ENCODE measurements at places on chromosomes 7 and 10. TPM values are rescaled to one million over a fixed set of nuclear protein-coding genes. Genes with fewer than 3 reads are reported as not detected.

DNA sequence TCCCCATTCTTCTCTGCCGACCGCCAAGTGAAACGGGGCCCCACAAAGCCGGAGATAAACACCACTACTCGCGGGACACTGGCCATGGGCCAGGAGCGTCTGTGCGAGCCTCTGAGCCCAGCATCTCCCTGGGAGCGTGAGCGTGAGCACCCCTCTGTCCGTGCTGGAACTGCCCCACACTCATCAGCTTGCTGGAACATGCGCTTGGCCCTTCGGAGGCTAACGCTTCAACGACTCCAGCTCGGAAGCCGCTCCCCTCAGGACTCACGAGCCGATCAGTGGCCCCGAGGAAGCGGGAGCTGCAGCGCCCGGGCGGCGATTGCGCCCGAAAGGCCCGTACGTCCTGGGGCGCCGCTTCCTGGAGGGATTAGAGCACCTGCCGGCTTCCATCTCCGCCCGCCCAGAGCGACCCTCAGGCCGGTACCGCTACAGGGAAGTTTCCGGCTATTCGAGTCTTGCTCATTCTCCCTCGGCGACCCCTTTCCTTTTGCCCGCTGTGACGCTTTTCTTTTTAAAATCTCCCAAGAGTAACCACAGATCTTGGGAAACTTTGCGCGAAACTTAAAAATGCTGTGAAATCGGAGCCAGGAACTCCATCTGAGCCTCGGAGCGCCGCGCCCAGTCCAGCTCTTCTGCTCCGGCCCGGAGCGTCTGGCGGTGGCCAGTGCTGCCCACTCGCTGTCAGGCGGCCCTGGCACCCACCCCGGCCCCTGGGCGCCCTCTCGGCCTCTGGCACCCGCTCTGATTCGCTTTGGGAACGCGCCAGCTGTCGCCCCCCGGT lies 1.0 kb downstream of the TLL2 start:
- peak; percentile 28 for DNase-seq

DNA sequence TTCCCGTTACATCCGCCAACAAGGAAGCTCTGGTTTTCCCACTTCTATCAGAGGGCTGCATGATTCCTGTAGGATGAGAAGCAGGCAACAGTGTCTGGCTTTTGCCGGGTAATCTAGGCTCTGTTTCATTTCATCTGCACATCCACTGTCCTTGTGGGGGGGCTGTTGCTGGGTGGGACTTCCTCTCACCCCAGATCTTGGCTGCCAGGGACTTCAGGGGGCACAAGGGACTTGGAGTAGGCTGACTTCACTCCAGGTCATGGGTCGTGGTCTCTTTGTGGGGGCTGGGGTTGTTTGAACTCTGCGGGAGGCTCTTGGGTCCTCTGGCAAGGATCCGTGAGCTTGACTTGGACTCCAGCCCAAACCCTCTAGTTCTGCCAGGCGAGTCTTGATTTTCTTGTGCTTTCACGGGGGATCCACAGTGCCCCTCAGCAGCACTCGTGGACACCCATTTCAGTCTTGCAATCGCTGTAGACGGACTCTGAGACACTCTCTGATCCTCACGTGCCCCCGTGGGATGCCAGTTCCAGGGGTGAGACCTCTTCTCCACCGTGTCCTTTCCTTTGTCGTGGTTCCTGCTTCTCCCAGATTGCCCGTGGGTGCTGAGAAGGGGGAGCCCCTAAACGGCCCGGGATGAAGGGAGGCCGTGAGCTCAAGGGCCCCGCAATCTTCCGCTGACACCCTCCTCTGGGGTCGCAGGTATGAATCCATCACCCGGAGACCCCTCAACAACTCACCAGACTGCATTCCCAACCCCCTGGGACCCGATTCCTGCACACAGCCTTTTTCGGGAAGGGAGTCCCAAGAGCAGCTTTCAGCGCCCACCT lies 21.4 kb upstream of the ZNF273 start:
- peak; percentile 12 for DNase-seq

GRCh38 chr7:67653856-67654454 lies 657.3 kb downstream of the TYW1 start:
- no peak for DNase-seq

DNA sequence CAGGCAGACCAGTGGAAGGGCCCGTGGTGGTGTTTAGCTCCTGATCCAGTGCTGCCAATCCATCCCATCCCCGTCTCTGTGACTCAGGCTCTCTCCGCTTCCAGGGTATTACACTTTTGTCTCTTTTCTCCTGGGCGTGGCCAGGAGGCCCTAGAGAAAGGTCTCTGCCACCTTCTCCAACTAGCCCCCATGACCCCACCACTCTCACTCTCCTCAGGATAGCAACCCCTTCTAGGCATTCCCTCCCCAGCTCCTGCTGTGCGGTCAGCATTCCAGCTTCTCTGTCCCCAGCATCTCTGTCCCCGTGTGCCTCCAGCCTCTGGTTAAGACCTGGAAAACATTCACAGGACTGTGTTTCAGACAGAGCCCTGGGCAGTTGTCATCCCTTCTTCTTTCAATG lies 36.2 kb upstream of the R3HCC1L start:
- no peak for DNase-seq

- no peak for DNase-seq
Observed at GRCh38 chr10:56085406-56086122, 275.5 kb downstream of the ZWINT start.

- DNase-seq: no peak
Observed at GRCh38 chr10:13631594-13631993, 44.8 kb downstream of the PRPF18 start.

DNA sequence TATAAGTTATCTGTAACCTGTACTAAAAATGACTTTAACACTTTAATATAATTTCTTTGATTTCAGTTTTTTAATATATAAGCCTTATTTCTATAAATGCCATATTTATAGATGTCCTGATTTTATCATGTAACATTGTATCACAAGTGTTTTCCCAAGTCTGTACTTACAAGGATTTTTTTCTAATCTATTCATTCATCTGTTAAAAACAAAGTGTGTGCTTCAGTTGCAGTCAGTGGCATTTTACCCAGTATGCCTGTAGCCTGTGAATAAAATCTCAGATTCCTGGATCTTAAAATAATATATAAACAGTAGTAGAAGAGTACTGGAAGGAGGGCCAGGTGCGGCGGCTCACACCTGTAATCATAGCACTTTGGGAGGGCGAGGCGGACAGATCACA lies 17.4 kb downstream of the PRKRIP1 start:
- DNase-seq: no peak

DNA sequence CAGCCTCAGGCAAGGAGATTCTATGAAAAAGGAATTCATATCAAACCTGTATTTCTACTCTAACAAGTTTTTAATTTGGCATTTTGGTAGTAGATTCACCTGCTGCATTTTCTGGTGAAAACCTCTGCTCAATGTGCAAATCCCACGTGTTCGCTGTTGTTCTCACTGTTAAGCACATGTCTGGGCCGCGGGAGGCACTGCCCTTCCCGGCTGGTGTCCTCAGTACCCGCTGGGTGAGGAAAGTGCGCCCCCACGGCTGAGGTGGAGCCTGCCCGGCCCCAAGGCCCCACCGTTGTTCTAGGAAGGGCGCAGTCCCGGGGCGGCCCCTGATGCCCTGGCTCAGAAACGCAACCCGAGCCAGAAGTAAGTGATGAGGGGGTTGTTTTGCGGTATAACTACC lies 193.4 kb upstream of the VWC2 start:
- no peak for DNase-seq

GRCh38 chr10:103451091-103451813 lies 918 bp downstream of the CALHM2 start:
- DNase-seq: no peak

DNA sequence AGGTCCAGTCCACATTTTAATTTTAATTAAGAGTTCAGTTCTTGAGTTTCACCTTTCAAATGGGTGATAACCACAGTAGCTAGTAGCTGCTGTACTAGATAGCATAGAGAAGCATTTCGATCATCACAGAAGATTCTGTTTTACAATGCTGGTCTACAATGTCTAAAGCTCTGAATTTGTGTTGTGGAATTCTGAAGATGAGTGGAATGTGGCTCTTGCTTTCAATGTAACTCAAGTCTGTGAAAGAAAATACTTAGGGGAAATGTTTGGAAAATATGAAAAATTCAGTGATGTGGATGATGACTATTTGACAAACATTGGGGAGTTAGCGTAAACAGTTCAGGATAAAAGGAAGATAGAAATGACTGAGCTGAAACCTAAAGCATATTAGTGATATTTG lies 139.4 kb downstream of the GNAT3 start:
- no peak for DNase-seq

- DNase-seq: no peak
Observed at GRCh38 chr10:19054289-19054835, 5.8 kb downstream of the MALRD1 start.

- no peak for DNase-seq
Observed at GRCh38 chr10:122665329-122665860, 34.3 kb downstream of the C10orf120 start.

DNA sequence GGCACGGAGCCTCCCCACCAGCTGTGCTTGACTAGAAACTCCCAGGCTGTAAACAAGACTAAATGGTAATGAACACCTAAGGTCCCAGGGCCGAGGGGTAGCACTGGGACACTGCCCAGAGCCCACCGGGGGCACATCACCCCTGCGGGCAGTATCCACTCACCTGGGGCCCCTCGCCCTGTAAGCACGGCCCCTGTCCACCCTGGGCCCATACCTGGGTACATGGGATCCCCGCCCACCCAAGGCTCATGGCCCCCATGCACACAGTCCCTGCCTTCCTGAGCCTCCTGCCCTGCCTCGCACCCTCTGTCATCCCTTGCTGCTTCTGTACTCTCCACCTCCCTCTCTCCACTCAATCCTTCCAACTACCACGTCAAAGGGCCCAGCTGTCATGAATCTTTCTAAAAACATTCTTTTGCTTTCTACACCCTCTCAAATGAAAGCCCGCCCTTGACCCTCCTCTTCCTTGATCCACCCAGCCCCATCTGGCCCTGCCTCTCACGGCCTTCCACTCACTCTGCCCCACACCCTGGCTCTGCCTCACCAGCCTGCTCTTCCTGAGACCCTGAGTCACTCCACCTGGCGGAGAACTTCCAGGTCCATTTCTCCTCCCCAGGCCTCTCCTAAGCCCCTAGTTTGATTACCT lies 173.1 kb downstream of the PARD3 start:
- DNase-seq: no peak

DNA sequence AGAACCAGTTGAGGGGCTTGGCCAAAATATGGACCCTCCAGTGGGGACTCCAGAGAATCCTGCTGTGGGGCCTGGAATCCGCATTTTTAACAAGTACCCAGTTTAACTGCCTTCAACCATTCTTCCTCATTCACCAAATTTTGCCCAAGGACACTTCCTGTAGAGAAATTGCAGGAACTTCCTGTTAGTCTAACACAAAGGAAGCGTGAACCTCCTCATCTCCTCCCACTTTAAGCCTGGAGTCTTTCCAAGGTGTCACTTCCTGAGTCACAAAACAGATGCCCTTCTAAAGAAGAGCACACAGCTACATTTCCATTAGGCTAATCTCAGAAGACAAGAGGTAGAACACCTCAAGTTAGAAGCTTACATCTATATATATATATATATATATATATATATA lies 188.4 kb downstream of the PPP1R17 start:
- no peak for DNase-seq

DNA sequence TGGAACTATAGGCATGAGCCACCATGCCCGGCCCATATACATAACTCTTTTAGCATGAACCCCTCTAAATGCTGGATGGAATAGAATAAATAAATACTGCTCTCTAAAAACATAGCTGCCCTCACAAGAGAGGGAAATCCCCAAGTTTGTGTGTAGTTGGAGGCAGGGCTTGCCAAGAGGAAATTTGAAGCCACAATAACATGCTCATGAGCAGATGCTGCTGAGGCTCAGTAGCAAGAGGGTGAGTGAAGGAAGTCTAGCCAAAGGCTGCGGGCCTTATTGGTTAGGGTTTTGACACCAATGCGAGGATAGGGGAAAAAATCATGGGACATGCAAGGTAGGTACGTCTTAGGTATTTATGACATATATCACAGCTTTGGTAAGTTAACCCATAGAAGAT lies 17.3 kb downstream of the TPK1 start:
- no peak for DNase-seq

The TET1 gene
- 39.9 TPM for total RNA-seq

The CALML3 gene
- total RNA-seq: under 0.01 TPM

The ASB10 gene
- not detected for total RNA-seq

The AEBP1 gene
- total RNA-seq: 4.1 TPM

The RAMP3 gene
- total RNA-seq: 5.7 TPM

The TACR2 gene
- total RNA-seq: 0.82 TPM

The NYAP1 gene
- 55.0 TPM for total RNA-seq

The PNLIP gene
- not detected for total RNA-seq

The ZNHIT1 gene
- 46.1 TPM for total RNA-seq

The FKBP9 gene
- 42.8 TPM for total RNA-seq

The HOXA5 gene
- not detected for total RNA-seq

The ZNF503 gene
- 1.6 TPM for total RNA-seq

The TNS3 gene
- total RNA-seq: 6.1 TPM

The IMMP2L gene
- 9.8 TPM for total RNA-seq
